ENCODE measurements at places on chromosomes 4 and X. TPM values are rescaled to one million over a fixed set of nuclear protein-coding genes. Genes with fewer than 3 reads are reported as not detected.

Gene SYTL5
- total RNA-seq = 8.8 TPM

DNA sequence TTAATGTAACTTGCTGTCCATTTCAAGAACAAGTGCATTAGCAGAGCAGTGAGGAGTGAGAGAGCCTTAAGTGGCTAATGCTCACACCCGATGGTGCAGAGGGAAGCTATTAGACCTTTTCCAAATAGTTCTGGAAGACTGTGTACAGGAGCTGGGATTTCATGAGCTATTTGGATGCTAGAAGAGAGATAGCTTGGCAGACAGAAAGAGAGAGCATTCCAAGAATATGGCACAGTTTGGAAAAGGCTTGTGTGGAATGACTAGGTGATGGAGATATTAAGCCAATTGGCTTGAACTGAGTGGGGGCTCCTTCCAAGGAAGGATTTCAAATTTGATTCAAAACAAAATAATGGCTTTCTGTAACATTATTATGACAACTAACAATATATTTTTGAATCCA is 1097.2 kb upstream of the TENM3 start:
- H3K4me3 ChIP-seq = no peak overlapping the region
- H3K27me3 ChIP-seq = no peaks in the 10 kb centered on the region
- H3K27ac ChIP-seq = no peak overlapping the region
- no peak for DNase-seq
- no peaks in the 10 kb centered on the region for H3K4me1 ChIP-seq
- H3K36me3 ChIP-seq = no peaks in the 10 kb centered on the region

Gene F9
- not detected for total RNA-seq

GRCh38 chr4:10013722-10014121 is 7.6 kb downstream of the SLC2A9 start:
- no peak overlapping the region for H3K4me3 ChIP-seq
- H3K27ac ChIP-seq = no peak overlapping the region
- peaks cover 34% of the 10 kb centered on the region for H3K4me1 ChIP-seq
- H3K27me3 ChIP-seq = no peaks in the 10 kb centered on the region

DNA sequence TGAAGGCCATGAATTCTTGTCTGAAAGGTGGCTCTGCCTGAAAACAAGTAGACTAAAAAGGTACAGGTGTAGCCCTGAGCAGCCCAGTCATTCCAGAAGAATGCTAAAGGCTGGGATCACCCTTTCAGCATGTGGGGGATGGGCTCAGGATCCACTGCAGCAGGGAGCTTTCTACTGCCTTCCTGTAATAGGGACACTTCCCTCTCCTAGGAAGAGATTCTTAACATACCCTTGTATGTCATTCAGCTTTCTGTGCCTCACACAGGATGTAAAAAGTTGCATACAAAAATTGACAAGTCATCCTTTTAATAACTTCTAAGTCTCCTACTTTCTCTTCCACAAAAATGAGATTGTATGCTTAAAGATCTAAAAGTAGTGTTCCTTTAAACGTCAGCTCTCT is 123.3 kb downstream of the ZNF518B start:
- H3K4me1 ChIP-seq = peaks cover 5% of the 10 kb centered on the region
- no peaks in the 10 kb centered on the region for H3K27me3 ChIP-seq
- H3K4me3 ChIP-seq = no peak overlapping the region
- H3K27ac ChIP-seq = no peak overlapping the region
- H3K36me3 ChIP-seq = no peaks in the 10 kb centered on the region

GRCh38 chr4:140673729-140674128 is 82.5 kb downstream of the TBC1D9 start:
- H3K36me3 ChIP-seq = no peaks in the 10 kb centered on the region
- H3K27me3 ChIP-seq = no peaks in the 10 kb centered on the region
- H3K4me1 ChIP-seq = no peaks in the 10 kb centered on the region
- no peak overlapping the region for H3K27ac ChIP-seq

- no peak overlapping the region for H3K27ac ChIP-seq
- H3K4me3 ChIP-seq = no peak overlapping the region
- H3K4me1 ChIP-seq = no peaks in the 10 kb centered on the region
Measured at GRCh38 chrX:68721991-68722860, 74.8 kb downstream of the STARD8 start.

DNA sequence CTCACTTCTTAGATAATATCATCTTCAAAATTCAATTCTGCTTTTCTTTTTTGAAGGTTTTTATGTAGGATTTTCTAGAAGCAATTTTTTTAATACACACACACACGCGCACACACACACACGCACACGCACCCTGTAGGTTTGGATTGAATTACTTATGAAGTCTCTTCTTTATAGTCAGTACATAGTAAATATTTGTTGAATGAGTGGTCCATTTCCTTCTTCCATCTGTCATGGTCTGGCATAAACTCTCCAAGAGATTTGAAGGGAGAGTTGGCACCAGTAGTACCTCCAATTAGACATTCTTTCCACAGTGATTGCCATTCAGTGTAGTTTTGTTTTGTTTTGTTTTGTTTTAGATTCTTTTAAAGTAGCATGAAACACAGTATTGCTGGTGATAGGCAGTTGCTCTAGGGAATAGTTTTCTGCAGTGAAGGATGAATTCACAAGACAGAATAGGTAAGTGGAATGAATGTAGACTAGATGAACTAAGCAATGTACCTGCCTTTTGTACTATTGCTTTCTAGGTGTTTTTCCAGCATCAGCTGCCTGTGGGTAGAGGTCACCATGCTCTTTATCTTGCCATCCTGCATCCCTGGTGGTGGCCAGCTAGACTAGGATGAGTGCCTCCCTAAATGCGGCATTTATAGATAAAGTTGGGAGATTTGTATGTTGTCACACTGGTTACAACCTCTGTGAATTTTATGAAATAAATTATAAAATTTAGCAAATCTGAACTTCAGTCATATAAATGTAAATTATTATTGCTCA is 20.5 kb downstream of the PDLIM5 start:
- no peak overlapping the region for H3K4me3 ChIP-seq
- H3K4me1 ChIP-seq = peaks cover 45% of the 10 kb centered on the region
- H3K36me3 ChIP-seq = no peaks in the 10 kb centered on the region
- H3K27me3 ChIP-seq = no peaks in the 10 kb centered on the region

- no peak overlapping the region for H3K4me3 ChIP-seq
- DNase-seq = no peak
- no peaks in the 10 kb centered on the region for H3K27me3 ChIP-seq
- H3K4me1 ChIP-seq = no peaks in the 10 kb centered on the region
- no peaks in the 10 kb centered on the region for H3K36me3 ChIP-seq
Measured at GRCh38 chr4:42416017-42416416, 18.7 kb downstream of the SHISA3 start.

DNA sequence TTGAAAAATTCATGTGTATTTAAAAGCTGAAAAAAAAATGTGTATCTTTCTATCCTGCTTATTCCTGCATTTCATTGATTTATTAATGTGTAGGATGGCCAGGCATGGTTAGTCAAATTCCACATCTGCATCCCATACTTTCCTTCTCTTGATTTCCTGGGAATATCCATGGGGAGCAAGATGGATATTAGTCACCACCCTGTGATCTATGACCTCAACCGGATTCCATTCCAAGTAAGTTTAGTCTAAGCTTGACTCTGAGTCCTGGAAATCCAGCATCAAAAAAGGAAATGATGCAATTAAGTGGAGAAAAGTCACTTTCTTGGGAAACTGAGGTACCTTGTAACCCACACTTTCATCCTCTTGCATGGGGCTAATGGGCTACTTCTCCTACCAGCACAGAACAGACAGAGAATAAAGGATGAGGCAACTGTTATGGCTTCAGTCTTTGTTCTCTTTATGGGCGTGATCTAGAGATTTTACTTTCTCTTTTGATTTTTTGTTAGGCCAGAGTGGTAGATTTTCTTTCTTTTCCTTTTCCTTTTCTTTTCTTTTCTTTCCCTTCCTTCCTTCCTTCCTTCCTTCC is 17.1 kb upstream of the BEX4 start:
- no peaks in the 10 kb centered on the region for H3K27me3 ChIP-seq
- no peaks in the 10 kb centered on the region for H3K4me1 ChIP-seq
- H3K4me3 ChIP-seq = no peak overlapping the region
- H3K27ac ChIP-seq = no peak overlapping the region
- no peak for DNase-seq

DNA sequence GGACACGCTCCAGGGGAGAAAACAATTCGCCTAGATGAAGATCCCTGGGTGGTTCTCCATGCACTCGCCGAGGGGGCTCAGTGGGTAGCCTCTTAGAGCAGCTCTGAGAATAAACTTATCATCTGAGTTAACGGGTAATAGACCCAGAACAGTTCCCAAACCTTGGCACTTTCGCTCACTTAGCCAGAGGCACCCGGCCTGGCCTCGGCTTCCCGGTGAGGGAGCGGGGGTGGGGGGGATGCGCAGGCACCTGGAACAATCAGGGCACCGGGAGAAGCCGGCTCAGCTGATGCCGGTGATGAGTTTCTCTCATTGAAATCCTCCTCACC is 405 bp upstream of the ZAR1 start:
- H3K27me3 ChIP-seq = no peaks in the 10 kb centered on the region
- H3K36me3 ChIP-seq = no peaks in the 10 kb centered on the region
- peak overlapping the region; percentile 37 for H3K4me3 ChIP-seq
- DNase-seq = no peak

DNA sequence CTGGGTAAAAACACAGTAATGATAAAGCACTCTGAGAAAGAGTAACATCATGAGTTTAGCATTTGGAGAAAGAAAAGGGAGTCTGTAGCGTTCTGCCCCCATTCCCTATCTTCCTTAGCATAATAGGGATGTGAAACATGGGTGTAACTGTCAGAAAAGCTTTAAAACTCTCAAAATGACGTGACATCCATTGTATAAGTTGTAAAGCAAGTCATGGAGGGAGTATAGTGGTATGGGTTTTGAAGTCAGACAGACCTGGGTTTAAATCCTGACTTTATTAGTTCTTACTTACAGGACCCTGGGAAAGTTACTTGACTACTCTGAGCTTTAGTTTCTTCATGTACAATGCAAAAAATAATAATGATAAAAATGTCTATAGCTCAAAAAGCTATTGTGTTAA is 17.1 kb downstream of the FBXO8 start:
- H3K36me3 ChIP-seq = no peaks in the 10 kb centered on the region
- no peaks in the 10 kb centered on the region for H3K27me3 ChIP-seq

Gene PRR32
- total RNA-seq = not detected

DNA sequence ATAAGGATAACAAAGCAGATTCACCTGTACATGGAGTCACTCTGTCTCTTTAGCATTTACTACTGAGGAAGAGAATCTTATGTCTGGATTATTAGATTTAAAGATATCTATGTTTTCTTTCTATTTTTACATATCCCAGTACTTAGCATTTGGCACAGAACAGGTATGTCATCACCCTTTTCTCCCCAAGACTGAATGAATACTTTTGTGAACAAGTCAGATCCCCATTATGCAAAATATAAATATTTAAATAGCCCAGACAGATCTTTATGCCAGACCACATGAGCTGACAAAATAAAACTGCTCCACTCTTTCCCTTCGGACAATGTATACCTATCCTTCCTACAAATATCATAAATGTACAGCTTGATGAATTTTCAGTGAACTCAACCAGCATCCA is 94.5 kb downstream of the CASK start:
- peaks cover 33% of the 10 kb centered on the region for H3K4me1 ChIP-seq
- H3K4me3 ChIP-seq = no peak overlapping the region
- H3K27me3 ChIP-seq = no peaks in the 10 kb centered on the region
- H3K27ac ChIP-seq = peak overlapping the region; percentile 74
- DNase-seq = no peak

Data from Caco-2 (cell line).